Choroid plexus epithelial cell (primary cell): ENCODE measurements at places on chromosomes 4 and X.

- DNase-seq = no peak
Observed at GRCh38 chr4:24965627-24966026, 52.8 kb upstream of the CCDC149 start.

GRCh38 chr4:57086031-57086723 lies 24.0 kb downstream of the IGFBP7 start:
- no peak for DNase-seq

DNA sequence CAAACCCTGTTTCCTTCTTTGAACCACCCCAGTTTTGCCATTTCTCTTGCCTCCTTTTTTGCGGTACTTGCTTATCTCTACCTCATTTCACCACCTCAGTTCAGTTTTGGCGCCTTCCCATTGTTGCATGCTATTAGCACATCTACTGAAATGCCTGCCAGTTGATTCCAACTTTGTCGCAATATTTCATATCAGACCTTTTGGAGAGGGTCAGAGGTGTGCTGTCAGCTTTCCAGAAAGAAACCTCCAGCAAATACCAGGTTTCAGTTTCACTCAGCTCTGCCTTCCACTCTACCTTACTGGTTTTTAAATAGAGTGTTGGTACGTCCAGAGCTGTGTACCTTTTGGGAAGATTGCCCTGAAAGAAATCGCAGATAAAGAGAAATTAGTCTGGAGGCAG lies 91.9 kb upstream of the CPEB2 start:
- DNase-seq = peak; percentile 20

DNA sequence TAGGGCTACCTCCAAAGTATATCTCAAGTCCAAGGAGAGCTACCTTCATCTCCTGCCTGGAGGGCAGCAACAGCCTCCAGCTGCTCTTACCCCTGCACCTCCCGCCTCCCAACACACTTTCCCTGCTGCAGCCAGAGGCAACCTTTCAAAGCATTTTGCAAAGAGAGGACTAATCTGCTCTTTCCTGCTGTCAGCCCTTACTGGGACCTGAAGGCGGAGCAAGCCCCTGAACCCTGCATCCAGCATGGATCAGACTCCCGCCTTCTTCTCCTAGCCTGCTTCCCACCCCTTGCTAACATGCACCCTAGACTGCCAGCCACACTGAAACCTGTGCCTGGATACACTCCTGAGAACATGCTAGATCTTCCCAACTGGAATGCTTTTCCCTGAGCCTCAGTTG lies 37.7 kb upstream of the VMA21 start:
- no peak for DNase-seq

DNA sequence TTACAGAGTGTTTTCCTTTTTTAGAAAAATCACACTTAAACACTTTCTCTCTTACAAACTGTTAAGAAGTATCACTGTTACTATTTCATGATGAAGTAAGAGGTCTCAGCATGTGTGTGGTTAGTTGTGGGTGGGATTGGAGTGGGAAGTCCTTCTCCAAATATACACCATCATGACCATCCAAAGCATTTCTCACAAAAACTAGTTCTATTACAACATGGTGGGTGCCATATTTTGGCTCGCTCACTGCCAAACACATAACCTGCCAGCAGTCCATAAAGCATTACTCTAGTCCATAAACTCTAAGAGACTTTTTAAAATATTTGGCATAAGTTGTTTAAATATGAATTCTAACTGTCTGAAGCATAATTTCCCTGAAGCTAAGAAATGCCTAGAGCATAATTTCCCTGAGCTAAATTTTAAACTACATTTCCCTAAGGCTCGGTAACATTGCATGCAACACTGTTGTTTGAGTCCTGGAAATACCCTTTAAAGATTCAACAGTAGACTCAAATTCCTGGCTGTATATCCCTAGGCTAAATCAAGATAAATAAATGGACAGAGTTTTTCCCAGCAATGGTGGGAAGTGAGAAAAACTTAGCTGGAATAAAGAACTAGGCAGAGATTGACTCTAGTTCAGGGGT lies 415.0 kb upstream of the INTU start:
- DNase-seq = no peak

- DNase-seq = peak; percentile 95
Observed at GRCh38 chr4:147546349-147546748, 65.5 kb downstream of the EDNRA start.

- DNase-seq = peak; percentile 72
Observed at GRCh38 chr4:123477711-123478209, 81.2 kb downstream of the SPRY1 start.

GRCh38 chr4:159483782-159484741 lies 381.2 kb downstream of the RAPGEF2 start:
- no peak for DNase-seq

GRCh38 chr4:8544741-8545438 lies 35.3 kb upstream of the GPR78 start:
- peak; percentile 58 for DNase-seq

DNA sequence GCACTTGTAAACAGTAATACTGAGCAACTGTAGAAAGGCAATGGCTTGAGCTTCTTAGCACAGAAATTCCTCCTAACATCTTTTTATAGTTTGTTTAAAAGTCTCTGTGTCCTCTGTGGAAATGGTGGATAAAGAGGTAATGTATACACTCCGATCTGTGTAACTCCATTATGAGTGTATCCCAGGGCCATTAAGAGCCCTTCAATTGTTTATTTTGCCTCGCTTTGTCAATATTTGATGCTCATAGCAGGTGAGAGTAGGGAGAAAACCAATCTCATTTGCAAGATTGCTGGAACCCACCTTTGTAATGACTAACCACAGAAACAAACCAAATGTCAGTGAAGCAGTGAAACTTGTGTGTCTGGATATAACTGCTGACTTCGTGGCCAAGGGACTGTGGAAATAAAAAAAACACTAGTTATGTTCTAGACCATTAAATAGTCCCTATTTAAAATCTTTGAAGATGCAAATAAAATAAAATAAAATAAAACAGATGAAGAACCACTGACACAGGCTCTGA lies 598.2 kb upstream of the BOD1L1 start:
- no peak for DNase-seq
